Effector memory CD4-positive, alpha-beta T cell (primary cell): ENCODE measurements at places on chromosomes 12 and 14.

DNA sequence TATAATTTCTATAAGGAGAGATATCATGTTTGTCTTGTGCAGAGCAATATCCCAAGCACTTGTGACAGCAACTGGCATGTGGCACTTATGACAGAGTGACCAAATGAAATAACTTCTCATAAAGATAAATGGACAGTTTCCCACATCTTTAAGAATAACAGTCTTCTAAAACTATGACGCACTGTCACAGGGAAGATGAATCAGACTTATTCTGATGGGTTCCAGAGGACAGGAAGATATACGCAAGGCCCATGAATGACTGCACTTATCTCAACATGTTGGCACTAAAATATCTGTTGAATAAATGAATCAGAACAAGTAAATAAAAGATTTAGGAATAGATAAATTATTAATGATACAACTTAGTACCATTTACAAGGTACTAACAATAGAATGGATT lies 465.8 kb upstream of the SYT1 start:
- no peak for DNase-seq

- DNase-seq = no peak
Measured at GRCh38 chr14:30417121-30417520, 141.8 kb upstream of the G2E3 start.

DNA sequence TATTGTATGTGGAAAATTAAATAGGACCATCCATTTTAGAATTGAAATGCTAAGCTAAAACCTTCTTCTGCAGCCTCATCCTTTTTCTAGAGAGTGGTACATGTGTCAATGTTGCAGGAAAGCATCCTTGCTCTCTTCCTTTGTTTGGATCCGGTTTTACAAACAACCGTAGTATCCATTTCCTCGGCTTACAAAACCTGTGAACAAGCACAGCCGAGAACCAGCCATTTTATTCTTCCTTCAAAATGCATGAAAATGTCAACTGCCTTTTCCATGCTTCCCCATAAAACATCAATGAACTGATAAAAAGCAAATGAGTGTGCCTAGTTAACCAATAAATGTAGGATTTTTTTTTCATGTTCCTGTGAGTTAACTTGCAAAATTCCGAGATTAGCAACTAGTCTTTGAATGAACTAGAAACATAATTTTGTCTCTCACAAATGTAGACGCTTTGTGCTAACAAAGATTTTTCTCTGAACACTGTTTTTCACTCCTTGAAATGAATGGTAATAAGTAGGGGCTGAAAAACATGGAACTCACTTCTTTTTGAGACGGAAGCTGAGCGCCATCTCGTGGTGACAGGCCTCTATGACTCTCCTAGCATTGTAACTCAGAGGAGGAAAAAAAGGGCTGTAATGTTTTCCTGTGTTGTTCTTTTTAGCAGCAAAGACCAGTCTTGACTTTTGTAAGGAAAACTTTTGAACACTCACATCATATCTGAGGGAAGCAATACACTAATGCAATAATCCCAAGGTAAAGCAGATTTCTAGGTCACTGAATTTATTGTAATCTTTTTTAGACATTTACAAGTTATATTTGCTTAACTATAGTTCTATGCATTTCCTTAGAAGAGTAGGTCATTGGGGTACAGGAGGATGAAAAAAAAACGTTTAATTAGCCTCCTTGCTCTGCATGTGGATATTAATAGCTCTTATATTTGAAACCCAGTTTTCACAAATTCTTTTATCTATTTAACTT lies 157.4 kb upstream of the FOXG1 start:
- DNase-seq = no peak

- DNase-seq = no peak
Measured at GRCh38 chr14:84375235-84375634, 1154.7 kb upstream of the FLRT2 start.

GRCh38 chr14:32757568-32757967 lies 181.1 kb upstream of the NPAS3 start:
- no peak for DNase-seq

DNA sequence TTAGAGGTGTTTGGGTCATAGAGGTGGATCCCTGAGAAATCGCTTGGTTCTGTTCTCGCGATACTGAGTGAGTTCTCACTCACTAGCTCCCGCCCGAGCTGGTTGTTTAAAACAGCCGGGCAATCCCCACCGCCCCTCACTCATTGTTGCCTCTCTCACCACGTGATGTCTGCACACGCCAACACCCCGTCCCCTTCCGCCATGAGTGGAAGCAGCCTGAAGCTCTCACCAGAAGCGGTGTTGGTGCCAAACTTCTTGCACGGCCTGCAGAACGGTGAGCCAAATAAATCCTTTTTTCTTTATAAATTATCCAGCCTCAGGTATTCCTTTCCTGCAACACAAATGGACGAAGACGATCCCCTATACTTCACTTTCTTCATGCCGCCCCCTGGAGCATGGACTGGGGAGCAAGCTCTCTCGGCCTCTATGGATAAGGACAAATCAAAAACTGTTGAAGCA lies 45.4 kb upstream of the CCND2 start:
- DNase-seq = no peak

GRCh38 chr12:21771311-21771710 lies 3.2 kb downstream of the KCNJ8 start:
- DNase-seq = no peak

GRCh38 chr12:69719336-69720316 lies 19.0 kb upstream of the RAB3IP start:
- DNase-seq = no peak

DNA sequence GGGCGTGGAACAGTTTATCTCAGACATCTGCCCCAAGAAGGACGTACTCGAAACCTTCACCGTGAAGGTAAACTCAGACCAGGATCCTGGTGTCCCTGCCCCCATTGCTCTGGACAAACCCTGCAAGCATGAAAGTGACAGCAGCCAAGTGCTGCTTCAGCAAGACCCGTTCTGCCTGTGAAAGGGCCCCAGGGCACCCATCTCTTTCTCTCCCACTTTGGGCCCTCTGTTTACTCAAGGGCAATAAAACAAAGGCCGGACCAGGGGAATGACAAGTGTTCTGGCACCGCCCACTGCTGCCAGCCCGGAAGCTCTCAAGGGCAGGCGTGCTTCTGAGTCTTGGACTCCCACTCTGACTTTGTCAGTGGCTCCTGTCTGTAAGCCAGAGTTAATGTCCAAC lies 35.3 kb downstream of the CD9 start:
- no peak for DNase-seq
